Islet precursor cell (in vitro differentiated cells): ENCODE measurements at places on chromosomes 3 and 15.

DNA sequence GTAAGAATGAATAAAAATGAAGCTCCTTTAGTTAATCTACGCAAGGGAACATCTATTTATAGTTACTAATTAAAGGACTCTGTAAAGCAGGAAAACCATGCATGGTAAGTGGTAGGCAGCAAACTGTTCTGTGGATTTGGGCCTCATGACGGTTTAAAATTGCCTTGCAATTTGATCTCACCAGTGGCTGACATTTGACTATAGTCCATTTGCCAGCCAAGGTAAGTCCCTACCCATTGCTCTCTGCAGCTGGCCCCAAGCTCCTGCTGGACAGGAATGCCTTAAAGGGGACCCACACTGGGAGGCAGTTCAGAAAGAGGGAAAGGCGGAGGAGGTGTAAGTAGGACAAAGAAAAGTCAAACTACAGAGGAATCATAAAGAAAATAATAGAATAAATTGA lies 203.3 kb downstream of the PLCL2 start:
- no peak for DNase-seq

DNA sequence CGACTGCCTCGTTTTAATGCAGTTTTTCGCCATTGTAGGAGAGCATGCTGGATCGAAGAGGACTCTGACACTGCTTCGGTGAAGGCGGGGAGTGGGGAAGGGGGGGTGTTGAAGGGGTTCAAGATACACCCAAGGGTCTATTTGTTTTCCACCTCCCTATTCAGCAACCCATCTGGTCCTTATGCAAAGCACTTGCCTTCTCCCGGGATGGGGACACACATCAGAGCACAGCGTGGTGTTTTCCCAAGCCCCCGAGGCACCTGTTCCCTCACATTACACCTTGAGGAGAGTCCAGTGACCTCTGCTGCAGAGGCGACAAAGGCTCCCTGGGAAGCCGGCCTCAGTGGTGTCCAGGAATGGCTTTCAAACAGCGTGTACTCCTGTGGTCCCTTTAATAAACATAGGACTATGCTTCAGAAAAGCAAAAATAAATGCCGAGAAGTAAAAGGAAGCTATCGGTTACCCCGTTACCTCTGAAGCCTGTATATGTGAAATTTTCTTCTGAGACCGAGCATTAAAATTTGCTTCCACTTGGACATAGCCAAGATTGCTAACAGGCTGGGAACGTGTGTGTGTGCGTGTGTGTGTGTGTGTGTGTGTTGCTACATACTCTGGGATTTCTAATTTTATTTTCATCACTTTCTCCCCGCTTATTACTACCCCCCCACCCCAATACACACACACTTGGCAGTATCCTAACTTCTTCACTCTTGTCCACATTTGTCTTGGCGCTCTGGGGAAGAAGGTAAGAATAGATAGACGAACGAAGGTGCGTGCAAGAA lies 53.2 kb downstream of the CCDC54 start:
- DNase-seq = no peak

DNA sequence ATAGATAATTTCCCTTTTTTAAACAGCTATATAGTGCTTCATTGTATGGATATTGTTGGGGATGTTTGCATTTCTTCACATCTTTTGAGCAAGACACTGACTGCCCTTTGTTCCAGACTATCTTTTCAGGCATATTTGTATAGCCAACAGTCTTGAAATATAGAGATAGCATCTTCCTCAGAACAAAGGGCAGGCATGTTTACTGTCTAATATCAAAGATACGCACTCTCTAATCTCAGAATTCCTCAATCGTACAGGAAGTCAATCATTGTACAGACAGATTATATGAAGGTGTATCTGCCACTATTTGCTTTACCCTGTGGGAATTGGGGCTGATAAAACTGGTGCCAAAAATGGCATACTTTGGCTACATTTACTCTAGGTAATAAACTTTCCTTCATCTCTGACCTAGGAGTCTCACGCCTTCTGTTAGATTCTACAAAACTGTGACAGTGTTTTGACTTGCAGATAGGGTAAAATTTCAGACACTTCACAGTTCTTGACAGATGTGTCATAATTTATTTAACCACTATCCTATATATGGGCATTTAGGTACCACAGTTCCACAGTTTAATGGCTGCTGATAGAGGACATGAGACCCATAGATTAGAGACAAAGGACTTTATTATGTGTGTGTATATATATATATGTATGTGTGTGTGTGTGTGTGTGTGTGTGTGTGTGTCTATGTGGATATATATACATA lies 321.0 kb downstream of the IGSF11 start:
- DNase-seq = no peak

DNA sequence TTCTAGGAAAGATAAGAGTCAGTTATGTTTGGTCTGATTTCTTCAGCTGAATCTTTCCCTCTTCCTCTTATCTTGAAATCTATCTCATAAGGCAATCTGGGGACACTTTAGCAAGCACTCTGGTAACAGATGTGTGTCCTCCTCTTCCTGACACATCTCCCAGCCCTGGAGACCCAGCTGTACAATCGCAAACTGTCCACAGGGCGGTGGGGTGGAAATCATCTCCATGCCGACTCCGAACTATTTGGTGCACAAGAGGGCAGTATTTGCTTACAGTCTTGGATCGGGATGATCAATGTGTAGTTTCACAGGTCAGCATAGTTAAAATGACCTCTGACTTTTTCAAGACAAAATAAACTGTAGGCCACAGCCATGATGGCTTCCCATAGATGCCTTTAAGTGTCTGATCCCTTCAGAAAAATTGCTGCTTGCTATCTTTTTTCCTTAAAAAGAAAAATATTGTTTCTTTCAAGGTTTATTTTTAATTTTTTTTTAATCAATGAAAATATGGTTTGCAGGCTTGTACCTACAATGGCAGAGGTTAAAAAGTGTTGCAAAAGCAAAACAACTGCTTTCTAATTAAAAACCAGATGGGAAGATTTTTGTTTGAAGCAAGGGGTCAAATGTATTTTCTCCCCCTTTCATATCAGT lies 17.7 kb downstream of the EEFSEC start:
- DNase-seq = peak; percentile 91

DNA sequence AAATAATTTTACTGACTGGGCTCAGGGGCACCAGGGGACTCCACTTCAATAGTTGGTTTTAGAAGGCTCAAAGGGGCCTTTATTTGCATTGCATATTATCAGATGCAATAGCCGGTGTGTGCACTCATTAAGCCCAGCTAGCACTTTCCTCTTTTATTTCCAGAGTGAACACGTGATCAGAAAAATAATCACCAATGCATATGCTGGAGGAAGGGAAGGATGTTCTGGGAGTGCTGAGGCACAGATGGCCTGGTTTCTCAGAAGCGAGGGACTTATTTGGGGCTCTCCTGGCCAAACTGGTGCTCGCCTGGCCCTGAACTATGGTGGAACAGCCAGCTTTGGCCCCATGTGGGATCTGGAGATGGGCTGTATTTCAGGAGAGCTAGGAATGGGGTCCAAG lies 60.4 kb upstream of the SEC13 start:
- no peak for DNase-seq

DNA sequence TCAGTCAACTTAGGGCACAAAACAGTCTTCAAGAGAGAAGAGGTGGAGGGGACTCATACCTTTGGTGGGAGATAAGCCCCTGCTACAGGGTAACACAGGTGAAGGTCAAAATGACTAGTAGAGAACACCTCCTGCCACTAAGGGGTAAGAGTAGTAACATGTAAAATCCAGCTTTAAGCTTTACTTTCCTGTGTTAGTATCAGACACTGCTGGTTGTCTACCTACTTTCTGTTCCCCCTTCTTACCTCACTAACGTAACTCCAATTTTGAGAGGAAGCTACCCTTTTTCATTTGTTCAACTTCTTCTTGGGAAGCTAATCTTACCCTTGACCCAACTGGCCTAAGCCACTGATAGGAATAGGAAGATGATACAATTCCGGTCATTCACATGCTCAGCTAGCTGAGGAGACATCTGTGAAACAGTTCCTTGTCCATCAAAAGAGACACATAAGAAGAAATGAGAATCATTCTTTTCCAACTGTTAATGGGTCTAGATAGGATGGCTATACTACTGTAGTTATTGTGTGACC lies 826.8 kb upstream of the CFAP20DC start:
- no peak for DNase-seq

GRCh38 chr3:66255865-66256264 lies 35.1 kb downstream of the SLC25A26 start:
- no peak for DNase-seq

DNA sequence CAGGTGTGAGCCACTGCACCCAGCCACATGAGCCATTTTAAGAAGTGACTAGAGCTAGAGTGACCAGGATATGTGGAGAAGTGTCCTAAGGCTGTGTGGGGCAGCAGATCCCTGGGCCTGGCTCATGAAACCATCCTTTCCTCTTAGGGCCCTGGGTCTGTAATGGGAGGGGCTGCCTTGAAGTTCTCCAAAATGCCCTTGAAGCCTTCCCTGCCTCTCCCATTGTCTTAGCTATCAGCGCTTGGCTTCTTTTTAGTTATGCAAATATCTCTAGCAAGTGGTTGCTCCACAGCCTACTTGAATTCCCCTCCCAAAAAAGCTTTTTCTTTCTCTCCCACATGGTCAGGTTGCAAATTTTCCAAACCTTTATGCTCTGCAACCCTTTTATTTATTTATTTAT lies 112.4 kb upstream of the SPATA16 start:
- no peak for DNase-seq

- DNase-seq = no peak
These were observed 210.2 kb downstream of the OSBPL10 start for GRCh38 chr3:31770822-31771326.

DNA sequence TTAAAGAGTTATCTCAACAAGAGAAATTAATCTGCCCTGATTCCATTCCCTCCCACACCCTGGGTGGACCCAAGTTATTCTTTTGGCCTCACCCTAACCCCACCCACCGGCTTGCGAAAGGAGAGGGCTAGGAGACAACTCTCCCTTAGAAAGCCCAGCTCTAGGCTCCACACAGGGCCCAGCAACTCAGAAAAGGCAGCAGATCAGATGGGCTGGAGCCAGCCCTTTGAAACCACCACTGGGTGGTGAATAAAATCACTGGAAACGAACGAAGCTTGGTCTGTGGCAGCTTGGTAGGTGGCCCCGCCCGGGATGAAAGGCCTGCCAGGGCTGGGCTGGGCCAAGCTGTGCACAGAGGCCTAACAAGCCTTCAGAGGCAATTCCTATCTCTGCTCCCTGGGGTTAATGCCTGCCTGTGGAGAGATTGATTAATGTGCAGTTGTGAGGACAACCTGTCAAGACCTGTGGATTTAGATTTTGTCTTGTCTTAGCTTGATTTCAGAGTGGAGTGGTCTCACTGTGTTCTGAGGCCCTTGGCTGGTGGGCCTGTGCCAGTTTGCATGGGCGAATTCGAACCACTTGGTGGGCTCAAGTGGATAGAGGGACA lies 38.8 kb downstream of the BHLHE40 start:
- no peak for DNase-seq

GRCh38 chr15:41996921-41997592 lies 23.8 kb downstream of the PLA2G4E start:
- no peak for DNase-seq

- no peak for DNase-seq
These were observed 76.7 kb downstream of the GHSR start for GRCh38 chr3:172371544-172371943.

DNA sequence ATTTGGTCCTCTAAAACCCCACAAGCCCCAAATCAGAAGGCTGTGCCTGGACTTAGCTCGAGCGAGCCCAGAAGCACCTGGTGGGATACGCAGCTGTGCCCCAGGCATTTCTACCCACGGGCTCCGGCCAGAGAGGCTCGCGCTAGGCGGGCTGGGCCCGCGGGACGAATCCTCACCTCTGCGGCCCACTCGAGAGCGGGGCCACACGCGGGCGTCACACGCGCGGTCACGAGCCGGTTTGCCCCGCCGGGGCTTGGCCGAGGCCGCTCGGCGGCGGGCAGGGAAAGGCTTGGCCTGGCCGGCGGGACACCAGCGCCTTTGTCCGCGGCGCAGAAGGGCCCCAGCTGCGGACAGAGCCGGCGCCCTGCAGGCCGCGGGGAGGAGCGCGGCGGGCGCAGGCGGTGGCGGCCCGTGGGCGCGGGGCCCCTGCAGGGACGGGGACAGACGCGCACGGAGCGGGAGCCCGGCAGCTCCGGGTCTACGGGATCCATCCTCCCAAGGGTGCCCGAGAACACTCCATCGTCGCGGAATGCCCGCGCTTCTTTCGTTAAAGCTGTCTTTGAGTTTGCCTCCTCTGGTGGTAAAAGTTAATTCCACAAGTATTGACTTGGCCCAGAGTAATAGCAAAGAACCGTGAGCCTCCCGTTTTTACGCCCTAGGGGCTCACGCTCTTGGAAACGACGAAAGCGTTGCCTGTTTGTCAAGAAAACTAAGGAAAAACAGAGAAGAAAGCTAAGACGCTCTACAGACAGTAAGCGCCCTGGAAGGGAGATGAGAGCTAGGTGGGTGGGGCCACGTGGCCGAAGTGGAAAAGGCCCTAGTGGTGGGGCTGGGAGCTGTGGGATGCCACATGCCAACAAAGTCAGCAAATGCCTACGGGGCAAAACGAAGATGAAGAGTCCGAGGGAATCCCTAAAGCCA lies 26.4 kb downstream of the TYRO3 start:
- DNase-seq = peak; percentile 85

GRCh38 chr3:128521715-128522114 lies 28.7 kb upstream of the GATA2 start:
- DNase-seq = no peak

DNA sequence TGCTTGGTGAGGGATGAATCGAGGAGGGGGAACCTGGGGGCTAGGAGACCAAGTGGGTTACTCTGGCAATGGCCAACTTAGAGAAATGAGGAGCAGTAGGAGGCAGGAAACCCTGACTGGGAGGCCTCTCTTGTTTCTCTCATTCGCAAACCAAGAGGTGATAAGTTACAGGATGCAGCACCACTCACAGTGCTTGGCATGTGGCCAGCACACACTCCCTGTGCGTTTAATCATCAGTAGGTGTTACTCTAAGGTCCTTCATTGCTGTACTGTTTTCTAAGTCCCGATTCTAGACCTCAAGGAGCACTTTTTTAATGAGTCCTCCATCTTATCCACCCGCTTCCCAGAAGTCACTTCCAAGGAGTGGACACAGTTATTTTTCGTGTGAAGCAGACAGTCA lies 314.1 kb upstream of the TRIM42 start:
- no peak for DNase-seq

- DNase-seq = no peak
These were observed 863.3 kb downstream of the IGSF11 start for GRCh38 chr3:118171236-118171852.
